Thyroid gland (tissue), 4 donors: ENCODE measurements at places on chromosomes 3 and 15. TPM values are rescaled to one million over a fixed set of nuclear protein-coding genes. Genes with fewer than 3 reads are reported as not detected.

- H3K36me3 ChIP-seq = no peaks in the 10 kb centered on the region
- H3K4me1 ChIP-seq = no peaks in the 10 kb centered on the region
- H3K4me3 ChIP-seq = no peak overlapping the region
Measured at GRCh38 chr3:185066251-185066650, 86.6 kb downstream of the C3orf70 start.

DNA sequence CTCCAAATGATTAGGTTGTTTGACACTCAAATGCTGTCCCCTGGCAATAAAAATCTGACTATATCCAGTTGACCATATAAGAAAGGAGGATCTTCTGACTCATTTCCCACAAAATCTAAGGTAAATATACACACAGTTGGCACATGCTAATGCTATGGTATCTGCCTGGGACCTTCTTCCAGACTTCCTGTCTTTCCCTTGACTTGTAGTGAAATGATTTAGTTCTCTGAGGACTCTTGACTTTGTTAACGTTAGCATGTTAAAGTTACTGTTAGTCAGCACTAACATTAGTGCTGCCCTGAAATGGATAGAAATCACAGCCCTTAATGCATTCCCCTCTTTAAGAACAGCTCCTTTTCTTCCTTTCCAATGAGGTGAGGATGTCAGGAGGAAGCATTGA, 124.3 kb upstream of the LSAMP start:
- no peak overlapping the region for H3K27ac ChIP-seq
- peaks cover 3% of the 10 kb centered on the region for H3K4me1 ChIP-seq
- no peaks in the 10 kb centered on the region for H3K36me3 ChIP-seq
- H3K27me3 ChIP-seq = no peaks in the 10 kb centered on the region

DNA sequence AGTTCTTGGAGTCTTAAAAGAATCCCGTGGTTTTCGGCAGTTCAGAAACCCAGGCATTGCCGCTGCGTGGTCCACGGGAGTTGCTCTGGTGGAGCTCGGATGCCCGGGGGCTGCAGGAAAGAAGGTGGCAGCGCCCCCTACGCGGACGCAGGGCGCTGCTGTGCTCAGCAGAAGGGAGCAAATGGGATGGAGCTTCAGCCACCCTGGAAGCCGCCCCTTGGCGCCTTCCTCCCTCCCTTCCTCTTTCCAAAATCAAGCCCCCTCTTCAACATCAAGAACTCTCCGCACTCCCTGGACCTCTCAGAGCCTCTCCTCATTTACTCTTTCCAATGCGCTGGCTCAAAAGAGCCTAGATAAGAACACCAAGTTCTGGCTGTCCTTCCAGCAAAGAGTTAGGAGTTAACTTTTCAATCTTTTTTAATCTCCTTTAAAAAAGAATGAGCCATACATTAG, 880 bp upstream of the CHRNA7 start:
- no peak overlapping the region for H3K27ac ChIP-seq
- no peak overlapping the region for H3K4me3 ChIP-seq
- H3K27me3 ChIP-seq = no peaks in the 10 kb centered on the region
- no peaks in the 10 kb centered on the region for H3K36me3 ChIP-seq

- H3K4me3 ChIP-seq = no peak overlapping the region
- H3K27ac ChIP-seq = no peak overlapping the region
- H3K27me3 ChIP-seq = no peaks in the 10 kb centered on the region
- no peak for DNase-seq
- H3K4me1 ChIP-seq = no peaks in the 10 kb centered on the region
Measured at GRCh38 chr3:30539206-30539605, 67.2 kb upstream of the TGFBR2 start.

Gene TM6SF1
- 11.6 TPM for total RNA-seq

Gene PRSS50
- 4.7 TPM for total RNA-seq
